GDM1 (cell line): ENCODE measurements at places on chromosomes 5 and 9.

- DNase-seq, result no peak
These were observed 800.5 kb downstream of the BRINP1 start for GRCh38 chr9:118568704-118569103.

DNA sequence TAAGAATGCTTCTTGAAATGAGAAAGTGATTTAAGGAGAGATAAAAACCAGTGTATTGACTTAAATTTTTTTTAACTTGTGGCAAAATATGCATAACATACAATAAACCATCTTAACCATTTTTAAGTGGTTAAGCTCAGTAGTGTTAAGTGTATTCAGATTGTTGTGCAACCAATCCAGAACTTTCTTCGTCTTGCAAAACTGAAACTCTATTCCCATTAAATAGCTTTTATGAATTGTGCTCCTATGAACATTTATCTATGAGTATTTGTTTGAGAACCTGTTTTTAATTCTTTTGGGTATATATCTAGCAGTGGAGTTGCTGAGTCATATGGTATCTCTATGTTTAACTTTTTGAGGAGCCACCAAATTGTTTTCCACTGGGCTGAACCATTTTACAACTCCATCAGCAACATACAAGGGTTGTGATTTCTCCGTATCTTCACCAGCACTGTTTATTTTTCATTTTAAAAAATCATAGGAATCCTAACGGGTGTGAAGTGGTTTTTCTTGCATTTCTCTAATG lies 76.6 kb upstream of the ACTBL2 start:
- DNase-seq, result no peak

GRCh38 chr5:65364907-65365306 lies 116.8 kb downstream of the ADAMTS6 start:
- no peak for DNase-seq

GRCh38 chr5:7823594-7823993 lies 27.3 kb downstream of the CFAP90 start:
- no peak for DNase-seq

DNA sequence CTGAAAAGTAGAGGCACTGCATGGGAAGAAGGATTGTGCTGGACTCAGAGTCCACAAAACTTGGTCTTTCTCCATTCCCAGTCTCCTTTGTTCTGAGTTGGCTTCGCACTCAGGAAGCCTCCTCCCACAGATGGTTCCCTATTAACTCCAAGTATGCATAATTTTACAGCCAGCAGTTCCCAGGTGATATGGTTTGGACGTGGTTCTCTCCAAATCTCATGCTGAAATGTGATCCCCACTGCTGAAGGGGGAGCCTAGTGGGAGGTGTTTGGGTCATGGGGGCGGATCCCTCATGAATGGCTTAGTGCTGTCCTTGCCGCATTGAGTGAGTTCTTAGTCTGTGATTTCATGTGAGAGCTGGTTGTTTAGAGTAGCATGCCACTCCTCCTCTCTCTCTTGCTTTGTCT lies 86.6 kb downstream of the FEM1C start:
- no peak for DNase-seq

DNA sequence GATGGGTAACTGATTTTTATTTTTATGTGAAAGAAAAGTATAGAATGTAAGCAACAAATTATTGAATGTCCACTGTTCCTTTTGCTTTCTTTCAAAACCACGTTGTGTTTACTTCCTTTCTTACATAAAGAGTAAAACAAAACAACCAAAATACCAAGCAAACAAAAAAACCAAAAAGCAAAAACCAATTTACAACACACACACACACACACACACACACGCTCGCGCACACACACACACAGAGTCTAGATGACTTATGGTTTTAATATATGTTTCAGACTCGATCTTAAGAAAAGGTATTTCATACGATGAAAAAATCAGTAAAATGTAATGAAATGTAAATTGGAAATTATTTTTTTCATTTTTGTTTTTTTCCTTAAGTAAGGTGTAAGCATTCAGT lies 80.3 kb downstream of the ADGRV1 start:
- no peak for DNase-seq
